Myocyte (in vitro differentiated cells): ENCODE measurements at places on chromosomes 5 and 9. TPM values are rescaled to one million over a fixed set of nuclear protein-coding genes. Genes with fewer than 3 reads are reported as not detected.

Gene TNFSF15
- 0.05 and 0.19 TPM in 2 replicates for total RNA-seq

Gene NIM1K
- 0.21 and 0.35 TPM in 2 replicates for total RNA-seq

Gene CIZ1
- 47.4 and 58.5 TPM in 2 replicates for total RNA-seq

Gene IQGAP2
- total RNA-seq = 0.16 TPM in 1 of 2 replicates, not detected in the other

Gene PDLIM7
- total RNA-seq = 302 and 340 TPM in 2 replicates

Gene RNF183
- not detected in 2 replicates for total RNA-seq

Gene IL7R
- total RNA-seq = 0.29 and 2.9 TPM in 2 replicates

Gene PCDHA4
- total RNA-seq = 1.2 and 1.4 TPM in 2 replicates

Gene ARPC5L
- 31.7 and 32.2 TPM in 2 replicates for total RNA-seq

Gene CCL27
- not detected in 2 replicates for total RNA-seq

Gene BTNL8
- total RNA-seq = not detected in 2 replicates

Gene ACOT12
- total RNA-seq = not detected in 2 replicates

Gene IGFBPL1
- 22.9 and 37.9 TPM in 2 replicates for total RNA-seq

Gene RMRP
- total RNA-seq = 1,100 and 3,603 TPM in 2 replicates

Gene SPINK7
- not detected in 2 replicates for total RNA-seq

Gene RUSC2
- 39.8 and 57.0 TPM in 2 replicates for total RNA-seq

Gene IRGM
- 0.16 TPM in 1 of 2 replicates, not detected in the other for total RNA-seq

Gene ABL1
- total RNA-seq = 44.6 and 50.3 TPM in 2 replicates

Gene FREM1
- 0.43 and 0.57 TPM in 2 replicates for total RNA-seq

Gene PCDHB2
- 20.3 and 21.5 TPM in 2 replicates for total RNA-seq

Gene C9orf153
- total RNA-seq = 0.45 TPM in 1 of 2 replicates, not detected in the other

Gene RABEPK
- total RNA-seq = 12.1 and 19.4 TPM in 2 replicates

Gene C9
- total RNA-seq = not detected in 2 replicates

Gene PTGES
- total RNA-seq = not detected in 2 replicates

Gene ARL14EPL
- total RNA-seq = 0.35 and 0.47 TPM in 2 replicates

Gene SLCO6A1
- total RNA-seq = 0.16 TPM in 1 of 2 replicates, not detected in the other

Gene TXNDC8
- total RNA-seq = not detected in 2 replicates

Gene CTXN3
- total RNA-seq = not detected in 2 replicates

Gene ZNF454
- not detected in 2 replicates for total RNA-seq

Gene OCLN
- total RNA-seq = 0.10 and 0.40 TPM in 2 replicates

Gene DNAH5
- 0.57 and 1.5 TPM in 2 replicates for total RNA-seq

Gene TAF7
- 97.0 and 116 TPM in 2 replicates for total RNA-seq
